ENCODE measurements at places on chromosomes 12 and 14.
A peak's percentile ranks its signal among the peaks of the same experiment; 100 is the strongest.

- DNase-seq, result no peak
Observed at GRCh38 chr14:81070511-81070910, 115.1 kb downstream of the TSHR start.

DNA sequence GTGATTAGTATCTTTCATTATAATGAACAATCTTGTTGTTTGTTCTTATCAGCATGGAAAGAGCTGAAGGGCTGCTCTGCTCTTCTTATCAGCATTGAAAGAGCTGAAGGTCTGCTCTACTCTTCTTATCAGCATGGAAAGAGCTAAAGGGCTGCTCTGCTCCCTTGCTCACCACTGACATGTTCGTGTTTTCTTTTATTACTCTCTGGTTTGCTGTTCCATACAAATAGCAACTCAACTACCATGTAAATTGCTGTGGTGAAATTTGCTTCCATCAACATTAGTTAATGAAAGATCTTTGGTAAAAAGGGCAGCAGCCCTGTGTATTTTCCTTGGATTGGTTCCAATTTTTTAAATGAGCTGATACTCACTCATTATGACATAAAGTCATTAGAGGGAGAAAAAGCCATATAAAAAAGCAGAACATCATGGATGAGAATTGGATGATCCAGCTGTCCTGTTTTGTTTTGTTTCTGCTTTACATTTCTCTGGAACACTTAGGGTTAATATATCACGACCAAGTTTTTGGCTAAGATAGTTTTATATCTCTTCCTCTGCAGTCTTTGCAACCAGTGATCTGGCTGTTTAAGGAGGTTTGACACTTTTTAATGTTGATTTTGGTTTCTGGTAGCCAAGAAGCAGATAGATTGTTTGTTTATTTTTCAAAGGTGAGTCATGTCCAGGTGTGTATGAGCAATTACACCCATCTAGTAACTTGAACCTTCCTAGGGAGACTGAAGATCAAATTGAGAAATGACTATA is 356.6 kb downstream of the CEP128 start:
- no peak for DNase-seq

DNA sequence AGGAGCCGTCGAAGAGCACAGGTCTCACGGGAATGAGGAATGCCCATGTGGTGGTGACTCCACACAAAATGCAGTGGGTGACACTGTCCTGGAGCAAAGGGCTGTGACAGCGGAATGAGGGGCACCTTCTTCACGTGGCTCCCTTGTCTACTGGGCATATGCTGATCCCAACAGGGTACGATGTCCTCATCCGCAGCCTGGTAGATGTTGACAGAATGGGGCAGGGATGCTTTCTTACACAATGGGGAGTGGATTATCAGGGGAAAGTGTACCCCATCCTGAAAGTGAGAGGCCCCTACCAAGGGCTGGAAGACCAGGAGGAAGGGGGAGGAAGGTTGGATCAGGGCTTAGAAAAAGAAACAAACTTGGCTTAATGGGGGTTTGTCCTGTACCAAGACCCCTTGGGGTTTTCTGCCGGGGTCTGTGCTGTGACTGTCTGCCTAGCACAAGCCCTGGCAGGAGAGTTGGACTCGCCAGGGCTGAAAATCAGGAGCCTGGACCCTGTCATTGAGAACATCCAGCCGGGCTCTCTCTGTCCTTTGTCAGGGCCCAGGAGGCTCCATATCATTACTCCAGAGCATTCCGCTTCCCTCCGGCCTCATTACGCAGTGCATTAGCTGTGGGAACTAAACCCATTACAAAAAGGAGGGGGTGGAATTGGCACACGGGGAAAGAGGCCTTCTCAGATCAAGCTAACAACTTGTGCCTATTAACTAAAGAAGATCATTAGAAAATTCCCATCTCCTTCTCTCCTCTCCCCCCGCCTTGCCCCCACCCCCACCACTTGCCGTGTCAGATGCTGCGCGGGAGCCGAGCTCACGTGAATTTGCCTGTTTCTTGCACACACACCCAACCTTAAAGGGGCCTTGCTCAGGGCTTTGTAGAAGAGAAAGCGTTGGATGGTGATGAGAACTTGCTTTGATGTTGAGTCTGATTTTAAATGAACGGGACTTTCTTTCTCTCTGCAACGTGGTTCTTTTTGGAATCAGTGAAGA is 171.8 kb upstream of the PARP11 start:
- DNase-seq, result no peak

GRCh38 chr12:118035190-118036041 is 18.9 kb downstream of the RFC5 start:
- DNase-seq, result no peak

DNA sequence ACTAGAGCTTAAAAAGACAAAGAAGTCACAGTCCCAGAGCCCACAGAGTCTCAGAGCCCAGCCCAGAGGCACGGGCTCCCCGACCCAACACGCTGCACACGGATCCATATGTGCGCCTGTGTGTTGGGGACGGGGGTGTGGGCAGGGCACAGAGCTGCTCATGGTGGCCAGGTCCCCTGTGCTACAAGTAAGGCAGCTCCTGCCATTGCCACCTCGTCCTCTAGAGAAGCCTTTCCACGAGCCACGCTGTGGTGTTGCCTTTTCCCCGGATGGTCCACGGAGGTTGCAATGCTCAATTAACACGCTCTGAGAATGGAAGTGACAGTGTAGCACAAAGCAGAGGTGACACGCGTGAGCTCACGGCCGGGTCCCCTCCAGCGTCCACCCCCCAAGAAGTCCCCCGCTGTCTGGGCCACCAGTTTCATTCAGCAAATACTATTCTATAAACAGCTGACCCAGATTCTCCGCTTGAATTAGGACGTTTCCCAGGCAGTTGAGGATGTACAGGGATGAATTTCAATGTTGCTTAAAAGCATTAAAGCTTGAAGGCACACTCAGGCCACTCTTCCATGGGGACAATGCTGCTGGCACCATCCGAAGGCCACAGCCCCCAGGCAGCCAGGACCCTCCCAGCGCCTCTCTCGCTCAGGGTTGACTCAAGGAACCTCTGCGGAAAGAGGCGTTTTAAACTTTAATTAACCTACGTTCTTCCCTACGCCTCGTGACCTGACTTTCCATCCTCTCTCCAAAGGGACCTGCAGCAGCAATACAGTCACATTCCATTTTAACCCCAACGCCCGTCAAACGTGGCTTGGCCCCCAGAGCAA is 22.7 kb upstream of the EIF5 start:
- no peak for DNase-seq

DNA sequence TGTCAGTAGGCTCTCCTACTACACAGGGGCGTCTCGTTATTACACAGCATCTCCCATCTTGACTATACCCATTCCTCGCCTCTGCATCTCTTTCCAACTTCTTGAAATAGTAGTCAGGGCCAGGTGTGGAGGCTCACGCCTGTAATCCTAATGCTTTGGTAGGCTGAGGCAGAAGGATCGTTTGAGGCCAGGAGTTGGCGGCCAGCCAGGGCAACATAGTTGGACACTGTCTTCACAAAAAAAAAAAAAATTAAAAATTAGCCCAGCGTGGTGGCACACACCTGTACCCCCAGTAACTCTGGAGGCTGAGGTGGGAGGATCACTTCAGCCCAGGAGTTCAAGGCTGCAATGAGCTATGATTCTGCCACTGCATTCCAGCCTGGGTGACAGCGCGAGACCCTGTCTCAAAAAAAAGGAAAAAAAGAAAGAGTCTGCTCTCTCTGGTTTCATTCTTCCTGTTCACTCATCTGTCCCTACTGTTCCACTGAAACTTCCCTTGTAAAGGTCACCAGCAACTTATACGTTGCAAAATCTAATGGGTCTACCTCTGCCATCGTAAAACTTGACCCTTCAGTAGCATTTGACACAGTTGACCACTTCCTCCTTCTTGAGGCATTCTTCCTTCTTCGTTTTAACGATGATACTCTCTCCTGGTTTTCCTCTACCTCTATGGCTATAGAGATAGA is 41.0 kb upstream of the PTGR2 start:
- DNase-seq, result no peak

GRCh38 chr12:60052483-60052882 is 456.7 kb downstream of the SLC16A7 start:
- DNase-seq, result no peak

DNA sequence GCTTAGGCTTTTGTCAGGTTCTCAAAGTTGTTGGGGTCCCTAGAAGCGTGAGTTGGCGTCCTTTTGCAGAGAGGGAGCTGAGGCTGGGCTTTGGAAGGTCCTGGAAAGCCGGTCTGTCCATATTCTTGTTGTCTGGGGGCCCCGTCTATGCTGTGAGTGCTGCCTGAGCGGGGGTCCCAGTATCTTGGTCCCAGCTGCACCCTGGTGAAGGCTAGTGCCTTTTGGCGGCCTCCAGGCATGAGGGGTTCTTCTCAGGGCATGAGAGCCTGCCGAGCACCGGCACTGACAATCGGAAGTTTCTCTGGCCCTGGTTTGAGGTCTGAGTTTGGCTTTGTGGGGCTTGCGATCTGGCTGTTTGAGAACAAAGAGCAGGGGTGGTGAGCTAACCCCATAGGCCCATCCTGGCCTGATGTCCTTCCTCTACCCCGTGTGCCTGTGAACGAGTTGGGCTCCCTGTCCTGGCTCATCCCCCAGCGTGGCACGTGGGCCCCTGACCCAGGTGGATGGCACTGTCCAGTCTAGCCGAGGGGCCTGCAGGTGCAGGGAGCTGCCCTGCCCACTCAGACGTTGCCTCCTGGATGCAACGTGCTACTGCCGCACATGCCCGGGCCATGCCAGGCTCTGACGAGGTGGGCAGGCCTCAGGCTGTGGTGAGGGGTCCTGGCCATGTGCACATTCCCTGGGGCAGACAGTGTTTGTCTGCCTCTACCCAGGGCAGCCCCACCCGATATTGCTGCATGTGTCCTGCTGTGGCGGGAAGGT is 3.9 kb downstream of the CEP170B start:
- DNase-seq, result no peak

- DNase-seq, result no peak
Observed at GRCh38 chr12:68406134-68406576, 74.0 kb upstream of the MDM1 start.

- no peak for DNase-seq
Observed at GRCh38 chr12:121131941-121132341, 735 bp upstream of the P2RX7 start.

GRCh38 chr12:122097927-122098756 is 19.6 kb downstream of the MLXIP start:
- no peak for DNase-seq

- no peak for DNase-seq
Observed at GRCh38 chr12:110228756-110229155, 52.3 kb upstream of the ATP2A2 start.

DNA sequence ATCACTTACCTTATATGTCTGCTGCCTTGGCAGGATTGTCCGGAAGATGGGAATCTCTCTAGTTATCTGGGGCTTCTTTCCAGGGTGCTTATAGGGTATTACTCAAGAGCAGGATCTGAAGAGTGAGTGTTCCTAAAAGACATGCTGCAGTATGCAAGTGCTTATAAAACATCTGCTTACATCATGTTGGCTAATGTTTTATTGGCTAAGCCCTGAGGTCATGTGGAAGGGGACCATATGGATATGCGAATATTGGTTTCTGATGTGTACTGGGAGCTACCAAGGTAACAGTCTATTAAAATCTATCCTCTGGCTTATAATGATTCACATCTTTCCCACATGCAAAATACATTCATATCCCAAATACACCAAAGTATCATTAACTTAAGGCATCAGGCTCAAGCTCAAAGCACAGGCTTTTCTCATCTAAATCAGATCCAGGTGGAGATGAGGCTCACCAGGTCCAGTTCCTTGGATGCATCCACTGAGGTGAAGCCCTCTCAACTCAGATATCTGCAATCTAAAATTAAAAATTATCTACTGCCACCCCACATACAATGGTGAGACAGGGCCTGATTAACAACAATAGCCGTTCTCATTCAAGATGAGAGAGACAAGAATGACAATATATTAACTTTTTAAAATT is 29.8 kb downstream of the LRRIQ1 start:
- DNase-seq, result no peak

- no peak for DNase-seq
Observed at GRCh38 chr12:14976658-14977057, 3.8 kb downstream of the PDE6H start.

DNA sequence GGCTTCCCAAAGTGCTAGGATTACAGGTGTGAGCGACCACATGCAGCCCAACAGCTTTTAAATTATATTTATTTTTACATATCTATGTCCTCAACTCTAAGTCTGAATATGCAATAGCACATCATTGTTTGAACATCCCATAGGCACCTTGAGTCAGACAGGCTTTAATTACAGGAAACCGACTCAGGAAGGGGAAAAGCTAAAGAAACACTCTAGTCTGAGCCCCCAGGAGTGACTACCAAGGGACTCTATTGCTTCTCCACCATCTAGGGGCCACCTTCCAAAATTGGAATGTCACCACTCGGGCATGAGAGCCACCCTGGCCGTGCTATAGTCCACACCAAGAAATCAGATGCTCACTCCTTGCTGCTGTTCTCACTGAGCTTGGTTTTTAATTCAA is 14.0 kb upstream of the MFAP5 start:
- no peak for DNase-seq

DNA sequence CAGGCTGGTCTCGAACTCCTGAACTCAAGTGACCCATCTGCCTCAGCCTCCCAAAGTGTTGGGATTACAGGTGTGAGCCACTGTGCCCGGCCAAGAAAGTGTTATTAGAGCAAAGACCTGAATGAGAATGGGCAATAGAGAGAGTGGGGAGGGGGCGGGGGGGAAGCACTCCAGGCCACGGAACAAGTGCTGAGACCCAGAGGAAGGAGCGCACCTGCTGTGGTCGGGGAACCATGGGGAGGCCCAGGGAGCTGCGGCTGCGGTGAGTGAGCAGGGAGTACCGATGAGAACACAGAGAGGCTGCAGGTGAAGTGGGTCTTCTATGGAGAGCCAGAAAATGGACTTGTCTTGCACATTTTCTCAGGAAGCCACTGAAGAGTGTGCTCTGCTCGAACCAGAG is 10.8 kb downstream of the SMIM41 start:
- DNase-seq, result peak; percentile 85

GRCh38 chr12:27334721-27335082 is 2.1 kb downstream of the BMAL2 start:
- DNase-seq, result no peak
